ENCODE measurements at places on chromosomes 5 and 9.

DNA sequence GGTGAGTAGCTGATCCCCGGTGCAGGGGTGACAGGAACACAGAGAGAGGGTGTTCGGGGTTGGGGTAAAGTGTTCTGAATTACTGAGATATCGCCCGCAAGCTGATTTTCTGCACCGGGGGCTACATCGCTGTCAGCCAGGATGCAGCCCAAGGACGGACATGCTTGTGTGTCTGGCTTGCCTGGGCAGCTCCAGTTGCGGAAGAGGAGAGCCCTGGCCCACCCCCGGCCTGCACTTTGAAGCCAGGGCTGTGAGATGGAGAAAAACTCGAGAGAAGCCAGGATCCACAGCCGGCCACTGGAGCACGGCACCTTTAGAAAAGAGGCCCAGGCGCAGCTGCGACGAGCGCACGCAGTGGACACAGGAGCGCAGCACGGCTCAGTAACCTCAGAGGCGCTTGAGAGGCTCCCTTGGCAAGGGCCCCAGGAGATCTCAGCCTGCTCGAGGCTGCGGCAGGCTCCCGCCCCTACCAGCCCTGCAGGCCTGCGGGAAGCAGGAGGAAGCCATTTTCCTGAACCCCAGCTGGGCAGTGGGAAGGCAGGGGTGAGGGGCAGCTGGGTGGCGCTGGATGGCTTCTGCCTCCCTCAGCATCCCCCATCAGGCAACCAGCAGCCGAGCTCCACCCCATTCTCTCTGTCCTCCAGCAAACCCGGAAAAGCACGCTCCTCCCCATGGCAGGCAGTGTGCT, 59.2 kb downstream of the C9orf50 start:
- DNase-seq = peak; percentile 75

DNA sequence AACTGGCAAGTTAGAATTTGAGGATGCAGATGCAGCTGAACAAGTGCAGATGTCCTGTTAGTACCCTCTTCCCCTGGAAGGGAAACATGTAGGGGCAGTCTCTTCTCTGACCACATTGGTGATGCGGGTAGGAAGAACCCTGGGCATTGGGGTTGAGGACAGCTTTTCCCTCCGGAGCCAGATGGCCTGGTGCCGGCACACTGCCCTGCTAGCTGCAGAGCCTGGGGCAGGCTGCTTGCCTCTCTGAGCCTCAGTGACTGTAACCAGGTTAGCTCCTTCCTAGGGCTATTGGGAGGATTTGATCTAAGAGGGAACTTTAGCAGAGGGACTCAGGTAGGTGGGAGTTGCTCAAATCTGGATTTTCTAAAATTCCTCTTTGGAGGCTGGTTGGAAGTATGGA, 148.4 kb downstream of the HSPA4 start:
- DNase-seq = no peak

DNA sequence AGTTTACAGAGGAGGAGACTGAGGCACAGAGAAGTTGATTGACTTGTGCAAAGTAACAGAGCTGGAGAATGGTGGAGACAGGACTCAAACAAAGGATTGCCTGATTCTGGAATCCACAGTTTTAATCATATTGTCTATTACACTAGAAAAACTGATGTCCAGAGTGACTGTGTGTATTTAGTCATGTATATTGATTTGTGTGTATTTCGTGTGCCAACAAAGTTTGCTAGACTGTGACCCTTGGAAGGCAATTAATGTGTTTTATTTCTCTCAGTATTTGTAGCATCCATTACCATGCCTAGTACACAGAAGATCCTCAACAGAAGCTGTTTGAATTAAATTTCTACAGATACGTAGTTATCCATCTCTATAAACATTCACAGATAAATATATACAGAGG, 5.5 kb upstream of the JADE2 start:
- no peak for DNase-seq

DNA sequence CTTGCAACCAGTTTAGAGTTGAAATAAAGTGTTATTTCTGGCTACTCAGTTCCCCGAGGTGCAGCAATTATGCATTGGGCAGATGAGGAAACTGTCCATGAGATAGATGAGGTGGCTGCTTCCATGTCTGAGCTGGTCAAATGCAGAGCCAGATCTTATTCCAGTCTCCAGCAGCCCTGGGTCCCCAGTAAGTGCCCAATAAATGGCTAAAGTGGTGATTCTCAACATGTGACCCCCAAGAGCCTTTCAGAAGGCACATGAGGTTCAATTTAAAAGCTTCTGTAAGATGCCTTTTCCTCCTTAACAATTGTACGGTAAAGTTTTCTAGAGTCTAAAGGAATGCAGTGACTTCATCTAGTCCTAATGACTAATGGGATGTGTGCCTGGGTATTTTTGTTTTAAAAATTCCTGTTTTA, 17.5 kb downstream of the ATOX1 start:
- no peak for DNase-seq

- DNase-seq = no peak
Measured at GRCh38 chr5:8765886-8766285, 780.0 kb downstream of the SEMA5A start.

DNA sequence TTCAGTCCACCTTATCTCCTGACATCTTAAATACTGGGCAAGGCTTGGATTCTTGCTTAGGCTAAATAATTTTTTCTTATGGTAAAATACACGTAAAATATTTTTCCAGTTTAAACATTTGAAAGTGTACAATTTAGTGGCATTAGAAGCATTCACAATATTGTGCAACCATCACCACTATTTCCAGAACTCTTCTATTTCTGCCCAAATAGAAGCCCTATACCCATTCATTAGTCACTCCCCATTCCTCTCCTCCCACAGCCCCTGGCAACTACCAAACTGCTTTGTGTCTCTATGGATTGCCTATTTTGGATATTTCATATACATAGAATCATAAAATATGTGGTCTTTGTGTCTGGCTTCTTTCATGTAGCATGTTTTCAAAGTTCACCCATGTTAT, 57.6 kb downstream of the IL31RA start:
- no peak for DNase-seq

DNA sequence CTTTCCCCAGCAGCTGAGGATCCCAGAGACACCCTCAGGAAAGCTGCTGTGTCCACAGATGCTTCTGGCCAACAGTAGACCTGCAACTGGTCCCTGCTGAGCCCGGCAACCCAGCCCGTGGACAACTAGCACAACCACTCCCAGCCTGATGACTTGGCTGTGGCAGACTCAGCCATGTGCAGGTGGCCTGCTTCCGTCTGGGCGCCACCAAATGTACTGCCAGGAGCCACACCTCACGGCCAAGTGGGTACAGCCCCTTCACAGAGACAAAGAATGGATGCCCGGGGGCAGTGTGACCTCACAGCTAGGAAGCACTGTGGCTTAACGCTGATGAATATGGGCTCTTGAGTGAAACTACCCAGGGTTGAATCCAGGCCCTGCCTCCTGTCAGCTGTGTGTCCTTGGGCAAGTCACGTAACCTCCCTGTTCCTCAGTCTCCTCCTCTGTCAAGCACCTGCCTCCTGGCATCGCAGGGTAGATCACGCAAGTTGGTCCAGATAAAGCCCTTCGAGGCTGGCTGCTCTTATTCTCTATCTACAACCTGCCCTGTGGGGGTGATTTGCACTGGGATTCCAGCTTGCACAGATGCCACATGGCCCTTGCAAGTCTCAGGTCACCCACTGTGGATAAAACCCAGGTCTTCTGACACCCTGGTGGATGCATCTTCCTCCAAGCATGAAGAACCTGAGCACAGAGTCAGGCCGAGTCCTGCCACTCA, 225.0 kb downstream of the PBX3 start:
- DNase-seq = no peak

DNA sequence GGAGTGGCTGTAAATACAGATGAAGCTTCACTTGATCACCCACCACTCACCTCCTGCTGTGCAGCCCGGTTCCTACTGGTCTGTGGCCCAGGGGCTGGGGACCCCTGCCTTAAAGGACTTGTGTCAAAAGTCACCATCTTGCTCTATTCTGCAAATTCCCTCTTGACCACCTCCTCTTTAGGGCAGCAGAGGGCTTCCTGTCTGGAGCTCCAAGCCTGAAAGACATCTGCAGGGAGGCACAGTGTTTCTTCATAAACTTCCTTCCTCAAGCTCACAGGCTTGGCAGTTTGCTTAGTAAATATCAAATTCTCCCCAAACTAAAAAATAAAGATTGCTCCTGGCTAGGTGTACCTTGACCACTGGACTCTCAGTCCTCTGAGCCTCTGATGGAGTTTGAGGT, 104.4 kb downstream of the FRMD3 start:
- no peak for DNase-seq

DNA sequence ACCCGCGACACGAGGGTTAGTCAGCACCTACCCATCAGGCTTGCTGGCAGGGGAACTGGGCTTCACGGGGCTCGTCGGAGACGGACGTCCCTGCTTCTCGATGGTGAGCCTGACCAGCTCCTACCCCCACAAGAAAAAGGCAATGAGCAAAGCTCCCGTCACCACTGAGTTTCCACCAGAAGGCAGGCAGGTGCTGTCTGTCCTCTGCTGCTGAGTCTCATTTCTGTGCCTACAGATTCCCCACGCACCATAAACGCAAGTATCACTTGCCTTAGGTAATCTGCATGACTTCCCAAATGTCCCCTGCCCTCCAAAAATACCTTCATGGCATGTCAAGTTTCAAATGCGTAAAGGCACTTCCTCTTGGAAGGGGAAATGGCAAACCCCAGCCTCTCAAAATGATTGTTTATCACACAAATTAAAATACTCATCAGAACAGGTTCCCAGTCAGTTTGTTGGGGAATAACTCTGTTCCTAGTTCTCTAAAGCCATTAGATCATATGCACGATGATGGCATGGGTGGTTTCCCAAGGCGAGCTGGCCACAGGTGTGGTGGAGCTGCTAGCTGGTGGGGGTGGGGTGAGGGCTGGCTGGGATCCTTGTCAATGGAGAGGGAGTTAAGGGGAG, 85.0 kb downstream of the PRRT1B start:
- no peak for DNase-seq

GRCh38 chr9:131808291-131808690, 68.4 kb upstream of the RAPGEF1 start:
- DNase-seq = no peak

- peak; percentile 64 for DNase-seq
Measured at GRCh38 chr5:112174959-112175594, 244.0 kb downstream of the EPB41L4A start.

GRCh38 chr5:32299059-32299677, 13.6 kb downstream of the MTMR12 start:
- no peak for DNase-seq

GRCh38 chr5:158910782-158911692, 188.7 kb downstream of the EBF1 start:
- DNase-seq = no peak

DNA sequence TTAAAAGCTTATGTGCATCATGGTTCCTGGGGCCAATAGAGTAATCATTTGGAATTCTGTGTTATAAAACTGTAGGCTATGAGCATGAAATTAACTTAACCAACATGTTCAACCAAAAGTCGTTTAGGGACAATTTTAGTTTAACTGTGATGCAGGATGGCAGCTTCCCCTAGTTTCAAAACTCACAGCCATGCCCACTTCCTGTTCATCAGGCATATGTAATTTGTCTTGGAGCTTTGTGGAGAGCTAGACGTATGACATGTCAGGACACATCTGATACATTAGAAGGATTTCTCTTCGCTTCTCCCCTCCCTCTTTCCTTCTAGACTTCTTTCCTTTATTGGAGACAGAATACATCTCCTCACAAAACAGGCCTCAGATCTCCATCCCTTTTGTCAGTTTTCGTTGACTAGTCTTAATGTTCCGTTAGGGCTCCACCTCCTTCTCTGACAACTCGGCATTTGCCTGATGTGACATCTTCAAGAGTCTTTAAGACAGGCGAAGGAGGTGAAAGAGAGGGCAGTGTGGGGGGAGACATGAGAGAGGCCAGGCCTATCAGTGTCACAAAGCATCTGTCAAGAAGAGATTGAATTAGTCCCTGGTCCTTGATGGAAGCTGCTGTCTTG, 176.0 kb downstream of the MSX2 start:
- DNase-seq = no peak

- DNase-seq = no peak
Measured at GRCh38 chr9:131019388-131020239, 10.6 kb downstream of the LAMC3 start.

DNA sequence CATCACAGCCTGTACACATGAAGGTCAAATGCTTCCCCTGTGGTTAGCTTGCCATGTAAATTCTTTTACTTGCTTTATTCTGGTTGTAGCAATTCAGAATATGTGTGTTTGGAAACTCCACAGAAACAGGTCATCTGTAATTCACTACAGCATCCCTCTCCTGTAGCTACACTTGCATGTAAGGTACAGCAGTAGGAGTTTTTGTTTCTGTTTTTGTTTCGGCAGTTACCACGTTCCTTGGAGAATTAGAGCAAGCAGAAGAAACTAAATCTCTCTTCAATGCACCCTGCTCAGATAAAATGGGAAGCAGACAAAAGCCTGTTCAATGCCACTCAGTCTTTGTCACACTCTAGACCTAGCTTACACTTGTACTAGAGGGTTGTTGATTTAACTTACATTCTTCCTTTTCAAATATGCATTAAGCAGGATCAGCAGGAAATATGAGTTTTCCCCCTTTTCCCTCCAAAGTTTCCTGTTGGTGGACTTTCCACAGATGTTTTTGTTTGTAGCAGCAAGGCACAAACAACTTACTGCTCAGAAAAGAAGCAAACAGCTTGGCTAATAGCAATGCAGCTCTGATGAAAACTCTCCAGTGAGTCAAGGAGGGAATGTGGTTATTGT, 80.9 kb downstream of the YIPF5 start:
- no peak for DNase-seq

GRCh38 chr5:80170117-80170535, 85.7 kb downstream of the SERINC5 start:
- no peak for DNase-seq

DNA sequence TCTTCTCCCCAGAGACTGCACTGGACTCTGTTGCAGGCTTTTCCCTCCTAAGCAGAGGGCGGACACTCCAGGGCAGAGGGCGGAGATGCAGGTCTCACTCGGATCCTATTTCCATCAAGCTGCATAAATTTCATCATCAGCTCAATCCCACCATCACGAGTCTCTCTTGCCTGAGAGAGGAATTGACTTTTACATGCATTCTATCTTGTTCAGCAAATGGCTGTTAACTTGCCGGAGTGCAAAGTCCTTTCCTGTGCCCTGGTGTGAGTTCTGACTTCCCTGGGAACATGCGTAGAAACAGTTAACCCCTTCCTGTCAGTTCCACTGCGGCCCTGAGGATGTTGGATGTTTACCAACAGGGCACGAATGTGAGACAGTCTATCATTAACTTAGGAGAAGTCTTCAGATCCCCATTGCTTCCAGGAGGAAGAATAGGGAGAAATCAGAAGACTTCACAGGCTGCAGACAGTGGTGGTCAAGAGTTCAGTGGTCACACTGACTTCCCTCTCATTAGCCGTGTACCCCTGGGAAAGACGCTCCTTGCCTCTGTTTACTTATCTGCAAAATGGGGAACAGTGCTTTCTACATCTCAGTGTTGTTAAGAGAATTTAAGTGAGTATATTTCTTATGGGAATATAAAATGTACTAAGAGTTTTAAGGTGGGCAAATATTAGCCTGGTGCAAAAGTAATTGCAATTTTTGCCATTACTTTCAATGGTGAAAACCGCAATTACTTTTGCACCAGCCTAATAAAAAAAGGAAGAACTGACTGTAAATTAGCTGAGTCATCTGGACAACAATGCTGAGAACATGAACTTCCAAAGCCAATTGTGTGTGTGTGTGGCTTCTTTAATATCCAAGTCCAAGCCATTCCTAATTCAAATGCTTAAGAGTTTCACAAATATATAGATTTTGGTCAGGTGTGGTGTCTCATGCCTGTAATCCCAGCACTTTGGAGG, 248.0 kb downstream of the DRD1 start:
- no peak for DNase-seq

All from NCI-H2029 (cell line).